Fibroblast of skin of left biceps (primary cell): ENCODE measurements at places on chromosomes 4 and X.

DNA sequence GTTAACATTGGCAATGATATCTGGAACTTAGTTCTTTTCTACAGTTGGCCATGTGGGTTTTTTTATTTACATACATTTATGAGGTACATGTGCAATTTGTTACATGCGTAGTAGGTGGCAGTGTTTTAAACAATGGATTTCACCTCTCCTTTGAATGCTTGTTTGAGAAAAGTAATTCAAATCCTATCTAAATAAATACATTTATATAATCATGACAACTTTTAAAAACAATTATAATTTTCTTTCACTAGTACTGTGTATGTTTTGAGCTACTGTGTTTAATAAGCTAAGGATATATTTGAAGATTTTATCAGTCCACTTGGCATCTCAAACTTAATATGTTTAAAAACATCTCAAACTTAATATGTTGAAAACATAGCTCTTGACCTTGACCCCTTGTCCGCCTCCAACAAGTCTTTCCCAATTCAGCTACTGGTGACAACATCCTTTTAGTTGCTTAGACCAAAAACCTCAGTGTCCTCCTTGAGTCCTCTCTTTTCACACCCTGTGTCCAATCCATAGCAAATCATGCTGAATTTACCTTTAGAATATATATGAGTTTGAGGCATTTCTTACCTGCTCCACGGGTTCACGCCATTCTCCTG is 14.5 kb downstream of the GUCY1B1 start:
- no peak for DNase-seq

DNA sequence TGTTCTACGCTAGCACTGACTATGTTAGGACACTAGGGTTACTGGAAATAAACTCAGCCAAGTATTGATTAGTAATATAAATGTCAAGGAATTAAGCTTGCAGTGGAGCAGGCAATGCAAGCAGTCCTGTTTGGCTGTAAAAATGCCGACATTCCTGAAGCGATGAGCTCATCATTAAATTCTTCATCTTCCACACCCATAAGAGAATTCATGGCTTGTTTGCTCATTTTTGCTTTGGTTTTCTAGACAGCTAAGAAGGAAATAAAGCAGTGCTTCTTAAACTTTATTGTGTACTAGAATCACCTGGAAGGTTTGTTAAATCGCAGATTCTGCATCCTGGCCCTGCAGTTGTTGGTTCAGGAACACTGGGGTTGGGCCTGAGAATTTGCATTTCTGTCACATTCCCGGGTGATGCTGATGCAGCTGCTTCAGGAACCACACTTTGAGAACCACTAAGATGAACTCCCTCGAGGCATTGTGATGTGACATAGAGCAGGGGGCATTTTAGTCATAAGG is 17.8 kb downstream of the ANXA3 start:
- DNase-seq = peak; percentile 68

- no peak for DNase-seq
Observed at GRCh38 chr4:51895158-51895557, 52.2 kb downstream of the DCUN1D4 start.

DNA sequence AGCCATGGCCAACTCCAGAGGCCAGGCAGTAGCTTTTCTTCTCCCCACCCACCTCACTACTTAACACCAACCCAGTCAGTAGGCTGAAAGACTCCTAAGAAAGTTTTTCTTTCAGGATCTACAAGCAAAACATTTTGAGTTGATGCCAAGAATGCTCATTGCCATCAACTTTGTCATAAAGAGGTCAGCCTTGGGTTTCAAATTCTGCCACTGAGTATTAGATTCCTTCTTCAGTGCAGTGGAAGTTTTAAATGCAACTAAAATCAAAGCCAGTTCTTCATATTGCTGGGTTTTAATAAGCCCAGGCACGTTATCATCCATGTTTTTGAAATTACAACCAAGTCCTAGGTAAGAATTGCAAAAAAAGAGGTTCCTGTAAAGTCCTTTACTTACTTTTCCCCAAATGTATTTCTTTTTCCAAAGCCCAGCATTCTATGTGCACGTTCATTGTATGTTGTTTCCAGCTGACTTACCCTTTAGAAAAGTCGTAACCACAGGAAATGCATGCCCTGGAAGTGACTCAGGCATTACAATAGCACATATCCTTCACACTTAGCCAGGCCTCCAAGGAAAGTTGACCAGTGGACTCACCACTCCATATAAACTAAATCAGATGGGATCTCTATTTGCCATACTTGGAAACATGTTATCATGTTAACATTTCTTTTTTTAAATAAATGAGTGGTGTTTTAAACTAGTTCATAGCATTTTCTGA is 229.9 kb downstream of the SOX3 start:
- peak; percentile 13 for DNase-seq

- DNase-seq = no peak
Observed at GRCh38 chr4:10773656-10774055, 89.1 kb upstream of the CLNK start.
